Activated naive CD4-positive, alpha-beta T cell treated with anti-CD3 and anti-CD28 coated beads for 36 hours (primary cell): ENCODE measurements at places on chromosomes 4 and X. TPM values are rescaled to one million over a fixed set of nuclear protein-coding genes. Genes with fewer than 3 reads are reported as not detected.

- no peak for DNase-seq
- H3K27ac ChIP-seq = no peak overlapping the region
- no peak overlapping the region for H3K4me3 ChIP-seq
- H3K4me1 ChIP-seq = no peaks in the 10 kb centered on the region
- H3K36me3 ChIP-seq = no peaks in the 10 kb centered on the region
- no peaks in the 10 kb centered on the region for H3K27me3 ChIP-seq
Observed at GRCh38 chr4:141416219-141416618, 195.5 kb downstream of the ZNF330 start.

GRCh38 chr4:41141900-41142299, 72.4 kb downstream of the APBB2 start:
- H3K4me1 ChIP-seq = peaks cover 2% of the 10 kb centered on the region
- H3K4me3 ChIP-seq = no peak overlapping the region
- H3K27ac ChIP-seq = no peak overlapping the region
- no peak for DNase-seq
- no peaks in the 10 kb centered on the region for H3K36me3 ChIP-seq

- no peak overlapping the region for H3K4me3 ChIP-seq
- H3K4me1 ChIP-seq = no peaks in the 10 kb centered on the region
- no peak overlapping the region for H3K27ac ChIP-seq
- H3K36me3 ChIP-seq = no peaks in the 10 kb centered on the region
- DNase-seq = no peak
Observed at GRCh38 chr4:114312338-114312737, 286.3 kb upstream of the UGT8 start.

GRCh38 chrX:153643431-153644351, 3.3 kb upstream of the DUSP9 start:
- no peak overlapping the region for H3K27ac ChIP-seq
- H3K27me3 ChIP-seq = peaks cover 35% of the 10 kb centered on the region

DNA sequence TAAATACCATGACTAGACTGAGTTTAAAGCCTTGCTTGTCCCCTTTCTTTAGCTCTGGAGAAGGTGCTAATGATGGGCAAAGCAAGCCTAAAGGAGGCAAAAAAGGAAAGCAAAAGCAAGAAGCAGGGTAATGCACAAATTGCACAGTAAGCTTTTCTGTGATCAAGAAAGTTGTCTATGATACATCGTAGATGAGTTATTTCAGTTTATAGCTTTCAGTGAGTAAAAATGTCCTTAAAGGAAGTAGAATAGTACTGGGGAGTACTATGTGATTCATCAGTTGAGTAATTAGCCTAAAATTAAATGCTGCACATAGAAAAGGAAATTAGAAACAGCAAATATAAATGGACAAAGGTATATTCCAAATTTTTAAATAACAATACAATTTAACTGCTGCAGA, 50.2 kb upstream of the PDE5A start:
- H3K4me1 ChIP-seq = no peaks in the 10 kb centered on the region
- no peak overlapping the region for H3K27ac ChIP-seq
- peaks cover 6% of the 10 kb centered on the region for H3K27me3 ChIP-seq
- H3K36me3 ChIP-seq = no peaks in the 10 kb centered on the region
- no peak overlapping the region for H3K4me3 ChIP-seq

DNA sequence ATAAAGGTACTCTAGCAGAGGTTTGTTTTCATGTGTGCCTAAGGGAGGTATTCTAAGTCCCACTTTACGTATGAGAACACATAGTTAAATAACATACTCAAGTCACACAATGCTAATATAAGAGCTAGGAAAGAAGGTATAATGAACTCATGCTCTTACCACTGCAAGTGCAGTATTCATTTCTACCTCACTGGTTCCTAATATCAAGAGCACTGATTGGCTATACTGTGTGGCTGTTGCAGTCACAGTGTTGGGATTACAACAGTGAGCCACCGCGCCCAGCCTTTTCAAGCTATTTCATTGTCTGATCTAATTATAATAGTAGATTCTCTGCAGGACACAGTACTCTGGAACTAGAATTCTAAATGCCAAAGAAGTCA, 84.0 kb downstream of the PDS5A start:
- DNase-seq = no peak
- H3K4me3 ChIP-seq = no peak overlapping the region
- H3K36me3 ChIP-seq = peaks cover 27% of the 10 kb centered on the region
- H3K27ac ChIP-seq = no peak overlapping the region
- no peaks in the 10 kb centered on the region for H3K27me3 ChIP-seq

DNA sequence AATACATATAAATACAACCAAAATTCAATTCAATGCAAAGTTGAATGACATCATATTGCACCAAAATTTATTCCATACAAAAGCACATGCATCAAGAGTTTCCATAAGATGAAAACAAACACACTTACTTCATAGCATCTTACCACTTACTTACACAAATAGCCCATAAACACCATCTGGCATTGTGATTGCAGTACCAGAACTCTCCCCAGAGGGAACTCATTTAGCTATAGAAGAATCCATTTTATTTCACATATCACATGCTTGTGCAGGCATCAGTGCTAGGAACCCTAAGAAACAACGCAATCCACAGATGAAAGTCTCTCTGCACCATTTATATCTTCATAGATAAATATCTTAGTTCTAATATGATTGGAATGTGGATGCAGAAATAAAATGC, 77.9 kb downstream of the SLC7A11 start:
- H3K27ac ChIP-seq = no peak overlapping the region
- H3K4me1 ChIP-seq = no peaks in the 10 kb centered on the region
- H3K36me3 ChIP-seq = no peaks in the 10 kb centered on the region
- no peak for DNase-seq
- no peak overlapping the region for H3K4me3 ChIP-seq

DNA sequence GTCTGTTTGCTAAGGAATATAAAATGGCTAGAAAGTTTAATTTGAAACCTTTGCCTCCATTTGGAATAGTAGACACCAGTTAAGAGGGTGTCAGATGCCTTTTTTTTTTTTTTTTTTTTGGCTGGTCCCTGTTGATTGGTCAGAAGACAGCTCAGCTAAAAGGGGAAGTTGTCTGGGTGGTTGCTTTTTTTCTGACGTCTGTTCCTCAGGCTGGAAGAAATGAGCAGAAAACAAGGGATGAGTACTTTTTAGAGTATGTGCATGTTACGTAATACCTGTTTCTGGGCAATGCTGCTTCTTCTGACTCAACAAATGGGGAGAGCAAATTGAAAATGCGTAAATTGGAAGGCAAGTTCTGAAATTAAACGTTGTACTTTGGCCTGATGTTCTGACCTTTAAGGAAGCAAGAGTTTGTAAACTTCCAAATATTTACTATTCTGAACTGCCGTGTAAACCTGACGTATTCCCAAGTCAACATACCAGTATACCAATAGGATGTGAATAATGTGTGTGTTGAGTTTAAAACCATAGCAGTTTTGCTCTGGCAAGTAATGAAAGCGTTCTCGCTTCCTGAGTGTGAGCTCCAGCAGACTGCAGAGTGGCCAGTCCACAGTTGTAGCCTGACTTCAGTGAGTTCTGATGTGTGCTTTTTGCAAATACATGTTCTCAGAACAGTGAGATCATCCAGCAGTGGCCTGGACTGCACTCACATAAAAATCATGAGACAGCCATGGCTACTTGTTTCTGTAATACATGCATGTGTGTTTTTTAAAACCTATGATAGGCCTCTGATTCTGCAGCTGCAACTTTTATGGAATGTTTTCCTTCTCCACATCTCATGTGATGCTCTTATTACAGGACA, 1.7 kb downstream of the SAT1 start:
- peak; percentile 21 for DNase-seq
- H3K27ac ChIP-seq = peak overlapping the region; percentile 95
- peaks cover 34% of the 10 kb centered on the region for H3K36me3 ChIP-seq
- peak overlapping the region; percentile 84 for H3K4me3 ChIP-seq
- no peaks in the 10 kb centered on the region for H3K27me3 ChIP-seq

GRCh38 chr4:142923619-142924018, 77.5 kb upstream of the INPP4B start:
- DNase-seq = no peak
- peaks cover 2% of the 10 kb centered on the region for H3K27me3 ChIP-seq
- H3K36me3 ChIP-seq = no peaks in the 10 kb centered on the region
- H3K4me3 ChIP-seq = no peak overlapping the region
- no peaks in the 10 kb centered on the region for H3K4me1 ChIP-seq

Gene RHOXF2
- not detected for total RNA-seq

Gene ADH6
- total RNA-seq = not detected

DNA sequence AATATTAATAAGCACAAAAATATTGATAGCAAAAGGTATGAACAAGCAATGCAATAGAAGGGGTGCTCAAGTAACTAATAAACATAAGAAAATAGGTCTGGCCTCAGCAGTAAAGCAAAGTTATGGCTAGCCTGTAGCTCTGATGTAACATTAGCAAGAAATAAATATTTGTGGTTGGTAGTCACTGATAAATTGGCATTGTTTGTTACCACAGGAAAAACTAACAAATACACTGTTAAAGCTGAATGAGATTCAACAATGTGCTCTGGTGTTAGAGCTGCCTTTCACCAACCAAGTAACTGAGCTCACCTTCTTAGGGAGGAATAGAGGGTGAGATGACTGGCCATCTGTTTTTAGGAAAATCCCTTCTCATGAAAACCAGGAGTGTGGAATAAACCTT, 71.4 kb downstream of the AREG start:
- no peaks in the 10 kb centered on the region for H3K36me3 ChIP-seq
- H3K27ac ChIP-seq = no peak overlapping the region
- H3K4me3 ChIP-seq = no peak overlapping the region
- H3K27me3 ChIP-seq = peaks cover 3% of the 10 kb centered on the region

- no peak overlapping the region for H3K27ac ChIP-seq
- H3K4me3 ChIP-seq = no peak overlapping the region
- H3K4me1 ChIP-seq = no peaks in the 10 kb centered on the region
- no peaks in the 10 kb centered on the region for H3K27me3 ChIP-seq
- no peaks in the 10 kb centered on the region for H3K36me3 ChIP-seq
- DNase-seq = no peak
Observed at GRCh38 chr4:12177416-12177815, 748.7 kb upstream of the HS3ST1 start.

- no peak overlapping the region for H3K4me3 ChIP-seq
- H3K4me1 ChIP-seq = no peaks in the 10 kb centered on the region
- H3K36me3 ChIP-seq = no peaks in the 10 kb centered on the region
- no peaks in the 10 kb centered on the region for H3K27me3 ChIP-seq
- H3K27ac ChIP-seq = no peak overlapping the region
Observed at GRCh38 chrX:77061545-77061944, 385.6 kb upstream of the FGF16 start.

GRCh38 chr4:96681218-96681617, 841.3 kb downstream of the PDHA2 start:
- no peak for DNase-seq
- H3K4me3 ChIP-seq = no peak overlapping the region
- H3K4me1 ChIP-seq = no peaks in the 10 kb centered on the region
- no peak overlapping the region for H3K27ac ChIP-seq
- no peaks in the 10 kb centered on the region for H3K36me3 ChIP-seq

GRCh38 chr4:127449449-127449848, 183.3 kb upstream of the INTU start:
- H3K27ac ChIP-seq = no peak overlapping the region
- H3K36me3 ChIP-seq = no peaks in the 10 kb centered on the region
- no peaks in the 10 kb centered on the region for H3K27me3 ChIP-seq

Gene HS6ST2
- 0.98 TPM for total RNA-seq

Gene ARL13A
- total RNA-seq = not detected

Gene MXRA5
- total RNA-seq = not detected
